ENCODE measurements at places on chromosomes 1 and 21.

- DNase-seq: peak; percentile 92
These were observed at the start of gene RGS4 for GRCh38 chr1:163069142-163069541. RGS4 (plus strand) TSS chr1:163069361; CDS start chr1:163069485, 124 bp downstream.

DNA sequence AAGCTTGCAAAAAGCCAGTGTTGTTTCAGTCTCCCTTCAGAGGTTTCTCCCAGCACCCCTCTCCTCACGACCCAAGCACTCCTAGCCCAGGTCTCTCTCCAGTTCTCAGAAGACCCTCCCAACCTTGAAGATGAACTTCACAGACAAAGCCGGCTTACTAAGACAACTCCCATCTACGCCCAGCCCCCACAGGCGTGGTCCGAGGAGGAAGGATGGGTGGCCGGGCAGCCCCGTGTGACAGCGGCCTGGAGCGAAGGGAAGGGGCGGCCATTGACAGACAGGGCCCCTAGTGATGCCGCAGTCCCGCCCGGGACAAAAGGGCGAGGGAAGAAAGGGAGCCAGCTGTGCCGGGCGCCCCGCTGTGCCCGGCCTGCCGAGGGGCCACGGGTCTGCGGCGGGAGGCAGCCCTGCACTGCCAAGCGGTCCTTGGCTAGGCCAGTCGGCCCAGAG is 6.9 kb downstream of the PAX7 start:
- no peak for DNase-seq

GRCh38 chr1:18384471-18384870 is 96.3 kb upstream of the KLHDC7A start:
- no peak for DNase-seq

- no peak for DNase-seq
These were observed at the start of gene ENO1 for GRCh38 chr1:8878448-8878697. ENO1 (minus strand) TSS chr1:8878686; CDS start chr1:8874908, 3,778 bp downstream.

GRCh38 chr1:241598249-241598648 is 41.9 kb downstream of the CHML start:
- DNase-seq: no peak

GRCh38 chr1:227260433-227260832 is 57.9 kb downstream of the CDC42BPA start:
- no peak for DNase-seq

DNA sequence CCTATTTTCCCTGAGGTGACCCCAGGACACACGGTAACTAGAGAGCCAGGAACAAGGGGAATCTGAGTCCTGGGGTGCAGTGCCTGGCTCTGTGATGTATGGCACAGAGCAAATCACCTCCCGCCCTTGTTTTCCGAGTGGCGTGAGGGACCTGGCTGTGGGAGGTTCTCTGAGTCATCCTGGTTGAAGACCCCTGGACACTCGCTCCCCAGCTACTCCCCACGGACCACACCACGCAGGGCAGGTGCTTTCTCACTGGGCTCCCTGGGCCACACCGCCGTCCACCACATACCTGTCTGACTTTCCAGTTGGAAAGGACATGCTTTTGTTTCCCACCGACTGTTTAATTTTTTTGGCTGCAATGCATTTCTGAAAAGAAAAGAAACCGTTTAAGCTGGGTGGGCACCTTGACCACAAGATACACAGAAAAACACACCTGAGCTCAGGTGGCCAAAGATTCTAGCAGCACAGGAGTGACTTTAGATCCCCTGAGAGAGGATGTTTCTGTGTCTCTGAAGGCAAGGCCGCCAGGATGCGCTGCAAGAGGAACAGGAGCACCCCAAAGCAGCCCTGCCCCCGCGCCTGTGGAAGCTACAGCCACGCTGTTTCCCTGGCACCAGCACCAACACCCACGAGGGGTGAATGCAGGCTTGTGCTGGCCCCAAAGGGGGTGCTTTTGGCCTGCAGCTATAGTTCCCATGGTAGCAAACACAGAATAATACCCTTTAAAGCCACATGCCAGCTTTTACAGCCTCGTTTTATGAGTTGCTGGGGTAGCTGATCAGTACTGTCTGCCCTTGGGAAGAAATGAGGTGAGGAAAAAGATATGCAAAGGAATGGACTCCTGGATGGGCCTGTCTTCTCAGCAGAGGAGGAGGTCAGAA is 8.1 kb upstream of the SRM start:
- DNase-seq: no peak
